ENCODE measurements at places on chromosomes 1 and 21.

GRCh38 chr1:8525216-8525557 lies 207.3 kb downstream of the SLC45A1 start:
- DNase-seq, result no peak

DNA sequence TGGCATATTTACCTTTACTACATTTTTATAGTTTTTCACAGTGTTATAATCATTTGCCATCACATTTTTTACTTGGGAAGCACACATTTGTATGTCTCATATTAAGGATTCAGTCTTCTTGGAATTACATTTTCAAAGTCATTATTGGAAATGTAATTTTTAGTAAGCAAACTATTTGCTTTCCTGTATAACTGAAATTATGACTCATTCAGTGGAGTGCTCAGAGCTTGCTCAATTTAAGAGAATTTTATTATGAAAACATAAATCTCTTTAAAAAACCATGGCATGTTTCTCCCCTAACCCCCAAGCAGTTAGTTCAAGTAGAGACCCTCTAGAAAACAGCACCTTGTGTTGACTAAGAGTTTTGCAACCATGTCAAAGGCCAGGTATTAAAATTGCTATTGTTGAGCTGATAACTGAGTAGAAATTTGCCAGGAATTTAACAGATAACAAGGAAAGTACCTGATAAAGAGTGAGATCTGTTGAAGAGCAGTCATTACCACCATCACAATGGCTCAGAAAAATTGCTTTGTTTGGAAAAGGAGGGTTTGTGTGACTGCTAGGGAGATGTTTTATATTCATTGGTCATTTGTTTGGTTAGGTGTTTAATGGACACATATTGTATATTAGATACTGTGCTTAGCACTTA lies 105.9 kb downstream of the KCNK2 start:
- no peak for DNase-seq

- no peak for DNase-seq
Measured at GRCh38 chr1:201970334-201971159, 11.9 kb upstream of the RNPEP start.

DNA sequence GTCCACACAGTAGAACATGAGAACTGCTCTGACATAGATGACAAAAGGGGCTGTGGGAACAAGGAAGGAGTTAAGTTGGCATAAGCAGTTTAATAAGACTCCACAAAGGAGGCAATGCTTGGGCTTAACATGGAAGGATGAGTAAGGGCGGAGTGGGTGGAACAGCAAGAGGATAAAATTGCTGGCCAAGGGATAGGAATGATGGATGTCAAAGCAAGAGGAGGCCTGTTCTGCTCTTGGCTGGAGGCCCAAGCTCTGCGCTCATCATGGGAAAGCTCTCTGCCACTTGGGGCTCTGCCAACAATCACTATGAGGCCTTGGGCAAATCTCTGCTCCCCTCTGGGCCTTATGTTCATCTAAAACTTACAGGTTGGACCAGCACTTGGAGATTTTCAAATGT lies 98.3 kb upstream of the CAMK1G start:
- DNase-seq, result peak; percentile 37

DNA sequence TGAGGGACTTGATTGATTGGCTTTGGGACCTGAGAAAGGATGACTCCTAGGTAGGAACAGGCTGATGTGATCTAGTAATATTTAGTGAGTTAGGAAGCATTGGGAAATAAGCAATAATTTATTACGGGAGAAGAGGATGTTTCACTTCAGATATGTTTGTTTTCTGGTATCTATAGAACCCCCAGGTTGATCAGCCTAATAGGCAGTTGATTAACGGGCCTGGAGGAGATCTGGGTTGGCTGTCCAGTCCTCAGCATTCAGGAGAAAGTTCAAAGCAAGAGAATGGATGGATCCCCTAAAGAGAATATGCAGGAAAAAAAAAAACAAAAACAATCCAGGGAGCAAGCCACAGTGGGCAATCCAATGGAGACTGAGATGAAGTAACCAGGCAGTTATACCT lies 48.2 kb upstream of the AKT3 start:
- no peak for DNase-seq

DNA sequence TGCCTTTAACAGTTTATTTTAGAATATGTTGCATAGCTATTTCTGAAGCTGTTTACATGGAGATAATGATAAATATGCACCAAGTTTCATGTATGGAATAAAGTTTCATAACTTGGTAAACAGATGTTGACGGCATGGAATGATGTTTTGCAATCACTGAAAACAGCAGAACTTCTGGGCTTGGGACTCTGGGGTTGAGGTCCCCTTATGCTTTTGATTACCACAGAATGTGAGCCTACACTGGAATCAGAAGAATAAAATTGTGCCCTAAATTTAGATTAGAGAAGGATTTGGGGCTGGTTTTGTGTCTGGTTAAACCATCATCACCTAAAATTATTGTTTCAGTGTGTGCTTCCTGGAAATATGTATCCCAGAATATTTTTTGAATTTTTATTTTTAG lies 11.1 kb downstream of the KRTAP24-1 start:
- DNase-seq, result no peak

- no peak for DNase-seq
Measured at GRCh38 chr1:56448529-56449300, 130.6 kb downstream of the PLPP3 start.

DNA sequence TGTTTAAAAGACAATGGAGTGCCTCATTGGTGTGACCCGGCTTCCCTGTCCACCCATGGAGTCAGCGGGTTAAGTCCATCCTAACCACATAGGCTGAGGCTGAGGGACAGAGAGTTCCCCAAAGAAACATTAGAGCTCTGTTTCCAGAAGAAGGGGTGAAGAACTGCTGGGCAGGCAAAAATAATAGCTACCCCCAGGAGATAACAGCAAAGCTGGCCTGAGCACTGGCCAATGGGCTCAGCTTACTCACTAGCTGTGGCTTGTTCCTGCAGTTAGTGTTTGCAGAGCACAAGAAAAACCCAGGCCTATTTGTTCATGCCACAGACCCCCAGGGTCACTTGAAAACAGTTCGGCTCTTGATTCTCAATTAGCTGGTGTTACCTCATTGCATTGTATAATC lies 311.2 kb downstream of the NFIA start:
- no peak for DNase-seq

All from left cardiac atrium (tissue), 4 donors.